ENCODE measurements at places on chromosomes 6 and 20.

DNA sequence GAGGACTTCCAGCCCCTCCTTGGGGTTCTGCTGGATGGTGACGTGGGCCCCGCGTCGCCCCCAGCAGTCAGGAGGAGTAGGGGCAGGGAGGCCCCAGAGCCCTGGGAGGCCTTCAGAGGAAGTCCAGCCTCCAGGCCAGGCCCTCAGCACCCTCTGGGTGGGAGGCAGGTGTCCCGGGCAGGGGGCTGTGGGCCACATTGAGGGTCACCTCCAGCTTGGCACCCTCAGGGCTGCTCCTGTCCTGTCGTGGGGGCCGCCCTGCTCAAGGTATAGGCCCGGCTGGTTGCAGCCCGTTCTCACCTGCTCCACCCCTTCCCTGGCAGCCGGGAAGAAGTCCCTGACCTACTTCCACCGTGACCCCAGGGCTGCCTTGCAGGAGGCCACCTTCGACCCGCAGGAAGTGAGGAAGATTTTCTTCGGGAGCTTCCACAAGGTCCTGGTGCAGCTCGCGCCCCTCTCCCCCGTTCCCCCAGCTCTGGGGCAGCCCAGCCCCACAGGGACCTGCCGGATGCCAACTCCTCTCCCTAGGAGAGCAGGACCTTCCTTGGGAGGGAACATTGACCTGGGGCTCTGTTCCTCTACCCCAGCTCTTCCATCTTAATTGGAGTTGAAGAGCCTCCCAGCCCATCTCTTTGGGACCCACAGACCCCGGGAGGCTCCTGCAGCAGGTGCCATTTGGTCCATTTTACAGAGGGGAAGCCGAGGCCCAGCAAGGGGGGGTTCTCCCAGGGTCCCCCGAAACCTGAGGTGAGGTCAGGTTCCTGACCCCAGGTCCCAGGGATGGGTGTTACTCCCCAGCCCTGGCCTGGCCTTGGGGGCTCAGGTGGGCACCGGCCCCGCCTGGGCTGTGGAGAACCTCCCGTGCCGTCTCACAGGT is 26.4 kb downstream of the COL20A1 start:
- DNase-seq = no peak

DNA sequence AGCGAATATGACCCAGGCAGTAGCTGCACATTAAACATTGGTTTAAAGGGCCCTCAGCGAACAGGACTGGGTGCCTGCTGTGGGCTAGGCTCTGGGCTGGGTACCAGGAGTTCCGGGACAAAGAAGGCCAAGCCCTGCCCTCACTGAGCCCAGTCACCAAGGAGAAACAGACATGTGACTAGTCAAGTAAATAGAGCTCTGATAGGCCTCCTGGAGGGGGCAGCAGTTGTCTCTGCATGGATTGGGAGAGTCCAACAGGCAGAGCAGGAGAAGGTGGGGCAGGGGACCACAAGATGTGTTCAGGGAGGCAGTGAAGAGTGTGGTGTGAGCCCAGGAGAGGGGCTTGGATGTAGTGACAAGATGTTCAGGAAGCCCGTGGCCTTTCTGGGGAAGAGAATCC is 3.1 kb downstream of the HM13 start:
- DNase-seq = peak; percentile 36

DNA sequence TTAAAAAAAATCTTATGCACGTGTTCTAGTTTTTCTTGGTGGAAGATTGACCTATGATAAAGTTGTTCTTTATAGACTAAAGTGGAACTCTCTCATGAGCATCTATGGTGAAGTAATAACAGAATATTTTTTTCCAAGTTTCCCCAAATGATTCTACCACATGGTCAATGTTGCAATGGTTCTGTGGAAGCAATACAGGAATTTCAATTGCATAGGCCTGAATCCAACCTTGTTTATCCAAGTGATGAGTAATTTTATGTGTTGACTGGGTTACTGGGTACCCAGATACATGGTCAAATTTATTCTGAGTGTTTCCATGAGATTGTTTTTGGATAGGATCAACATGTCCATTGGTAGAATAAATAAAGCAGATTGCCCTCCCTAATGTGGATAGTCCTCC is 581.5 kb downstream of the MMUT start:
- no peak for DNase-seq

DNA sequence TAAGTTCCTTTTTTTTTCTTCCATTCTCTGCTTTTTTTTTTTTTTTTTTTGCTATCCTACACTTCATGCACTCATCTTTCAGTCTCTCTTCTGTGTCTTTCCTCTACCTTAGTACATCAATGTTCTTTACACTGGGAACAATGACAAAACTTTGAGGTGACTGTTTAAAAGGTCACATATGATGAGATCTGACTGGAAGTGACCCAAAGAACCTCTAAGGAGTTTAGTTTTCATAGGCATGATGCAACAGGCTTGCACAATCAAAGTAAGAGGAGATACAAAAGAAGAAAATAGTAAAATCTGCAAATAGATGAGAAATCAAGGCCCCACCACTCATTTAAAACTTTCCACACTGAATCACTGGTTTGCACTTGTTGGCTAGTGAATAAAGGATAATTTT is 840.8 kb downstream of the TBC1D32 start:
- DNase-seq = no peak

DNA sequence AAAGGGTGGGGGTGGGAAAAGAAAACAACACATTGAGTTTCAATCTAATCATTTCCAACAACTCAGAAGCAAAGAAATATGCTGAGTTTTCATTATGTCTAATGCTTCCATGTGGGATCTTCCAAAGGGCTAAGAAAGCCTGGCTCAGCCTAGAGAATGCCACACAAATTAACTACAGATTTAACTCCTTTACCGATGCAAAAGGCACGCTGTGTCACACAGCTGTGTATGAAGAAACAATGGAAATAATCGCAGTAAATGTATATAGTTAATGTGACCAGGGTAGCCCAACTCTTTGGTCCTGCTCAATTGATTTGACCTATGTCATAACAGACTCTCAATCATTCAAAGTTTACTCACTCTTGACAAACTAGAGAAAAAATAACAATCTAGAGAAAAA is 17.8 kb downstream of the B4GALT5 start:
- DNase-seq = no peak

DNA sequence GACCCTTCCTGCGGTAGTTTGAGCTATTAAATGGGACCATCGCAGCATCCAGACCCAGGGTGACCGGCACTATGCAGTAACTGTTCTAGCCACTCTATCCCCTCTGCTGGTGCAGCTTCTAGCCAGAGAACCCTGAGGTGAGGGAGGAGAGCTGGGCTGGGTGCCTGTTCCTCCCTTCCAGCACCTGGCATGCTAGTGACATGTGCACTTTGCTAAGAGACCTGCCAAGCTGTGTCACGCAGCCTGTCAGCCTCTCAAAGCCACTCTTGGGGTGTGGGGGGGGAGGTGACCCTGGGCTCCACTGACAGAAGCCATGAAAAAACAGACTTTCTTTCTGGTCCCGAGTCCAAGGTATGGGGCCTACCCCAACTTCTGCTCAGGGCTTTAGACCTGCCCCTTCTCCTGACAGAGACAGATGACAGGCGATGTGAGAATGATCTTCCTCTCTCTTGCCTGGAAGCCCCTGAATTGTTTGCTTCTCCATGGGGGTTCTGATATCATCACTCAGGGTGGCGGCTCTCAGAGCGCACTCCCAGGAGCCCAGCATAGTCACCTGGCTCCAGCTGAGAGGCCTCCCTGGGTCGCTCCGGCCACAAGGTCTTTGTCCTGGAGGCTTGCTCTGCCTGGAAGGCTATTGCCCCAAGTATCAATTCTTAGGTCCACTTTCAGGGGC is 47.2 kb upstream of the MLN start:
- peak; percentile 79 for DNase-seq

DNA sequence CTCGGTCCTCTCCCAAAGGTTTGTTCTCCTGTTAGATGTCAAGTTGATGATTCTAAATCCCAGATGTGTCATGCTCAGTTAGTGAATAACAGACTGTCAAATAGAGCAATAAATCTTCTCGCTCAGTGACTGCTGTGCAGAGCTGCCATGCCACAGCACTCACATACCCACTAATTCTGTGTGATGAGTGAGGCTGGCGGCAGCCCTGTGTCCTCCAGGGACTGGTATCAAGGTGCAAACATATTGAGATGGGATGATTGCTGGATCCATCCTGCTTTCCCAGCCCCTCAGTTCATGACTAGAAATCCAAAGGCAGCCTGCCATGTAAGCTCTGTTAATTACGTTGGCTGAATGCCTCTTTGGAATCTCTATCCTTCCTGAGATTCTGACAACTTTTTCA is 103.9 kb downstream of the OLIG3 start:
- no peak for DNase-seq

DNA sequence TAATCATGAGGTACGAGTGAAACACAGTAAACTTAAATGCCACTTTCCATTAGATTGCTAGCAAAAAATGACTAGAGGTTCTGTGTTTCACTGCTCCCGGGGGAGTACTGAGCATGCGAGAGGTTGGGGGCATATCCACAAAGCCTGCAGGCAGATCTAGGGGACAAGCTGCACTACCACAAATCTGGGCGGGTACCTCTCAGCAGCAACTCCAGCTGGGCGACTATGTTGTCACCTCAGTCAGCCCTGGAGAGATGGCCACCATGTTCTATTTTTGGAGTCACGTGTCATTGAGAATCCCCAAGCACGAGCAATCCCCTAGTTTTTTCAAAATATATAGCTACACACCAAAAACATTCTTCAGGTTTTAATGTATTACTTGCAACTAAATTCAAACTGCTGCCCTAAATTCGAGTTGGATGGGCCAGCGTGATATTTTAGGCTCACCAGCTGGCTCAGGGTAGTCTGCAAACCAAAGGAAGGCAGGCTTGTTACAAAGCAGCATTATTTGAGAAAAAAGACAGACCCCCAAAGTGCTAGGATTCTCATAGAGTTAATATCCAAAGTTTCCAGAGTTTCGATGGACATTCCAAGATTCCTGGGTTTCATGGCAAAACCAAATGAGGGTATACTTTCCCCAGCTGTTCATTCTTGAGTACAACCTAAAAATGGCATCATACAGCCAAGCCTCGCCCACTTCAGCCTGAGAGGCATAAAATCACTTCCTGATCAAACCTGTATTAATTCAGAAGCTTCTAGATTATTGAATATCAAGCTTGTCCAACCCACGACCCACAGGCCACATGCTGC is 24.1 kb upstream of the MYLIP start:
- no peak for DNase-seq

DNA sequence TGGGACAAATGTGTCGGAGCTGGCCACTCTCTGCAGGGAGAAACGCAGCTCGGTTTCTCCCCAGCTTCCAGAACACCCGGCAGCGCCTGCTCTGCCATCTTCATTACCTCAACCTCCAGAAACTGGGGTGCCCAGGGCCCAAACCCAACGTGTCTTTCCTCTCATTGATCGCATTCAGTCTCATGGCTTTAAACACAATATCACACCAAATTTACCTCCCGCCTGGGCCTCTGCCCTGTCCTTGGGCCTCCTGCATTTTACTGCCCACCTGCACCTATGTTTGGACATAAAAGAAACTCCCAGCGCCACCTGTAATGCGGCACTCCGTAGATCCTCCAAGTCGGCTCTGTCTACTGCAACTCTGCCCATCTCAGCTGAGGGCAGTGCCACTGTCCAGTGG is 22.2 kb downstream of the SERPINB6 start:
- DNase-seq = no peak

GRCh38 chr6:81861281-81861680 is 108.8 kb upstream of the TENT5A start:
- no peak for DNase-seq

GRCh38 chr20:25623225-25623735 is 534 bp downstream of the NANP start:
- DNase-seq = no peak

DNA sequence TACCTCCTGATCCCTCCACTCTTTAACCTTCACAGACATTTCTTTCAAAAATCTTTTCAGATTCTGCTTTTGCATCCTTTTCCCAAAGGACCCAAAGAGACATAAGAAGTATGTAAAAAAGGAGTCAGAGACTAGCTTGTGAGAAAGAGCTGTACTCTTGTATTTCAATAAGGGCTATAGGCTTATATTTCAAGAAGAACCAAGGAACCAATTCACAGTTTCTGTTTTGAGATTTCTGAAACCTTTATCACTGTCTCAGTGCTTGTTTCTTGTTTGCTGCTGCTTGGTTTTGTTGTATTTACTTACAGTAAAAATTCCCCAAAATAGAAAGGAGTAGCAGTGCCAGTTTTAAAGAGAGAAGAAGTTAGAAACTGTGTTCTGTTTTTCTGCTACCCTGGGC is 461.6 kb upstream of the ID4 start:
- DNase-seq = no peak

- DNase-seq = peak; percentile 98
These were observed at the start of gene STK4 for GRCh38 chr20:44966030-44966961. TSS of gene STK4 (plus strand) at chr20:44966512. CDS start at chr20:44966569, 57 bp downstream.

GRCh38 chr20:55500130-55500529 is 505.2 kb downstream of the CBLN4 start:
- DNase-seq = no peak

DNA sequence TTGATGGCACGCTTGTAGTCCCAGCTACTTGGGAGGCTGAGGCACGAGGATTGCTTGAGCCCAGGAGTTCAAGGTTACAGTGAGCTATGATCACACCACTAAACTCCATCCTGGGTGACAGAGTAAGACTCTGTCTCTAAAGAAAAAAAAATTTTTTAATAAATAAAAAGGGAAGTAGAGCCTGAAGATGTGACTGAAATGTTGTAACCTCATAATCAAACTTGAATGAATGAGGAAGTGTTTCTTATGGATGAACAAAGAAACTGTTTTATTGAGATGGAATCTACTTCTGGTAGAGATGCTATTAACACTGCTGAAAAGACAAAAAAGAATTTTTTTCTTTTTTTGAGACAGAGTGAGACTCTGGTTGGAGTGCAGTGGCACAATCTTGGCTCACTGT is 6.7 kb downstream of the MAK start:
- no peak for DNase-seq

DNA sequence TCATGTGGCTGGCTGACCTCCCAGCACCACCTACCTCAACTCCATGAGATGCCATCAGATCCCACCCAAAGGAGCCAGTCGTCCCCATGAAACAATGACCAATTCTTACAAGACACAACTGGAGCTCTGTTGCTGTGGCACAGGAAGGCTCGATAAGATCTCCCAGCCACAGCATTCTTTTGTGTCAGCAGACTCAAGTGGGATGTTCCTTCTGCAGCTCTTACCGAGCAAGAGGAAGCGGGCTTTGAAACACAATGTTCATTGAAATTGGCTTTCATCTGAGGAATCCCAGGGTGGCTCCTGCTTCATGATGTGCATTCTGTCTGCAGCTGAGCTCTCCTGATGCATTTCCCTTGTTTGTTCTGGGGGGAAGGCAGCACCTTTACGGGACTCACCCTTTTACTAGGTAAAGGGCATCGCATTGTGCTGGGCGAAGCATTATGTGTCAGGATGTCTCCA is 222.0 kb upstream of the SGK1 start:
- DNase-seq = no peak

DNA sequence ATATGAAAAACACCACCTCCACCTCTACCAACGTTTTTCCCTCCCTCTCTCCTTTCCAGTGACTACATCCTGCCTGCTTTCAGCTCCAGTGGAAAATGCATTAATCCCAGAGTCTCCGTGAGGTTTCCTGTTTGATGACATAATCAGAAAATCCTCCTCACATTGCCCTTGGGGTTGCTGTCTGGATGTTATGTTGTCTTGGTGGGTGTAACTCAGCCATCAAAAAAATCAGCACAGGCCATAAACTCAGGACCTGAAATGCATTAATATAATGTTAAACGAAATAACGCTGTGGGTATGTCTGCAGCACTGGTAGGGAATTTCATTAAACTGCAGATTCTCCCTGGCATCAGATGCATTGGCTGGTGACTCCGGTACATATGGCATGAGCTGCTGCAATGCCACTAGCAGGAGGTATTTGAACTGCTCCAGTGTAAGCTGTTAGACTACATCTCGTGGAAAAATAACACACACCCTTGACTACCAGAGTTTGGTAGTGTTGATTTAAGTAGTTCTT is 297.8 kb downstream of the PRL start:
- peak; percentile 18 for DNase-seq
